ENCODE measurements at places on chromosomes 1 and 21.

- no peak for DNase-seq
Observed at GRCh38 chr1:115865704-115866380, 24.9 kb upstream of the NHLH2 start.

GRCh38 chr1:72241397-72241796 lies 40.9 kb downstream of the NEGR1 start:
- DNase-seq: no peak

- no peak for DNase-seq
Observed at GRCh38 chr1:244035358-244035757, 15.7 kb upstream of the ZBTB18 start.

GRCh38 chr1:12712929-12713328 lies 3.0 kb upstream of the AADACL3 start:
- no peak for DNase-seq

- DNase-seq: no peak
Observed at GRCh38 chr1:107871259-107871658, 93.7 kb downstream of the VAV3 start.

DNA sequence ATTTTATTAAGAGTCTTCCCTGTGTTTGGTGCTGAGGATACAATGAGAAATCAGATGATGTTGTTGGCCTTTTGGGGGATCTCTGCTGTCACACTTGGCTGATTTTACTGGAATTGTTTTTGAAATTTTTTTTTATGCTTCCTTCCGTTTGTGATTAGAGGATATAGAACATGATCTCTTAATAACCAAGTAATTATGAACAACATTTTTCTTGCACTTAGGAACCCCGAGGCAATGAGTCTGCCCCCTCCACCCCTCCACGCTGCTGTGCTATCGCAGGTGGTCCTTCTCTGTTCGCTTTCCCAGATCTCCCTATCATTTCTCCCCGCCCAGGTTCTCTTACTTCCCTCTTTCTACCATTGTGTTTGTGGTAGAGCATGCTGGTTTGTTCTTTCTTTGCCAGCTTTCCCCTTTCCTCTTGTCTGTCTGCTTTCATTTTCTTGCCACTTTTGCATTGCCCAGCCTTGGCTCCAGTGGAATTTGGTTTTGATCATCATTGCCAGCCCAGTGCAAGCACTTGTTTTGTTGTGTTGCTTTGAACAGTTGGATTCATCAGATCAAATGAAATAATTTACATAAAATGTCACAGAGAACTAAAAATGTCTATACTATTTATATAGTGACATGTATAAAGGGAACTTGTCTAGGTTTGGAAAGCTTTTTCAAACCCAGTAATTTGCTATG lies 73.1 kb upstream of the SCCPDH start:
- DNase-seq: no peak

DNA sequence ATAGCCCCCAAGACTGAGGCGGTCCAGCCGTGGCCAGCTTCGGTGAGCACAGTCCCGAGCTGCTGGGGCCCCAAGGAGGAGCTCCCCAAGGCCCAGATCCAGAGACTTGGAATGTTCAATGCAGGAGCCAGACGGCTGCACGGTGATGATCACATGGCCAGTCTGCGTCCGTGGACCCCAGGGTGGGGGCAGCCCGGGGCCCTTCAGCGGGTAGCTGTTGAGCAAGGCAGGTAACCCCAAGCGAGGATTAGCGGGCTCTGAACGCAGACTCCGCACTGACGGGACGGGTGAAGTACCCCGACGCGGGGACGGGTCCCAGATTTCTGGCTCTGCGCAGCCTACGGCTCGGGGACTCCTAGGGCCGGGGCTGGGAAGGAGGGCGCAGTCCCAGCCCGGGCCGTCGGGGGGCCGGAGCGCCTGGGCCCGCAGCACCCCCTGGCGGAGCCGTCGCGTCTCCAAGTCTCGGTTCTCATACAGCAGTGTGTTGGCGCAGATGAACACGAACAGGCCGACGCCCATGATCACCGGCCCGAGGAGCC lies 2.7 kb downstream of the TMEM200B start:
- DNase-seq: peak; percentile 51

DNA sequence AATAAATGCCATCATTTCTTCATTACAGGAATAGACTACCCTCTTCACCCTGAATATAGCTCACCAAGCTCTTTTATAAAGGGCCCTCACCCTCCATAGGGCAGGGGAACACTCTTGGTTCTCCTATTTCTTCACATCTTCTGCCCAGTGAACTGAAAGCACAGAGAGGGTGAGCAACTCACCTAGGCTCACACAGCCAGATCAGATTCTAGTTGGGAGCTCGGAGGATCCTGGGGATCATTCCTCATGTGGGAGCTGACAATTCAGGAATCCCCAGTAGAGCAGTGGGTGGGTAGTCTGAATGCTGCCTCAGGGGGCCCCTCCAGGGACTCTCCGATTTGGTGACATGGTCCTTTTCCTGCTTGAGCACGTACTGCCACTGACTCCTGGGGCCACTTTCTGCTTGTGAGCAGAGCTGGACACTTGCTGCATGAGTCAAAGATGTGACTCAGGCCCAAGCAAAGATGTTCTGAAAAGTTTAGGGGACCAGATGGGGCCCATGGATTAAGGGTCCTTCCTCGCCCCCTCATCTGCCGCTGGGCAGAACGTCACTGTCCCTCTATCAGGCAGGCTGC lies 63.7 kb upstream of the WNT4 start:
- no peak for DNase-seq

- no peak for DNase-seq
Observed at GRCh38 chr1:46521414-46521813, 30.0 kb downstream of the KNCN start.

- DNase-seq: no peak
Observed at GRCh38 chr1:152186556-152187285, 27.7 kb upstream of the RPTN start.

GRCh38 chr1:154276797-154277196 lies 4.4 kb downstream of the HAX1 start:
- DNase-seq: peak; percentile 24

DNA sequence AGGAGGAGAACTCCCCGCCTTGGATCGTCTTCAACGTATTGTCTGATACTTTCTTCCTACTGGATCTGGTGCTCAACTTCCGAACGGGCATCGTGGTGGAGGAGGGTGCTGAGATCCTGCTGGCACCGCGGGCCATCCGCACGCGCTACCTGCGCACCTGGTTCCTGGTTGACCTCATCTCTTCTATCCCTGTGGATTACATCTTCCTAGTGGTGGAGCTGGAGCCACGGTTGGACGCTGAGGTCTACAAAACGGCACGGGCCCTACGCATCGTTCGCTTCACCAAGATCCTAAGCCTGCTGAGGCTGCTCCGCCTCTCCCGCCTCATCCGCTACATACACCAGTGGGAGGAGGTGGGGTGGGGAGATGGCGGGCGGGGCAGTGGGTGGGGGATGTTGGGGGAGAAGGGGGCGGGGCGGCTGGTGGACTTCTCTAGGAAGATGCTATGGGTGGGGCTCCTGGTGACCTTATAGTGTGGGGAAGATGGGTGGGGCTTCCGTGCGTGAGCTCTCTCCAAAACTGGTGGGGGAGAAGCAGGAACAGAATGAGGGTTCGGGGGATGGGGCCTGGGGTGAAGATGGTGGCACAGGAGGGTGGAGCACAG lies 5.3 kb downstream of the HCN3 start:
- DNase-seq: no peak

DNA sequence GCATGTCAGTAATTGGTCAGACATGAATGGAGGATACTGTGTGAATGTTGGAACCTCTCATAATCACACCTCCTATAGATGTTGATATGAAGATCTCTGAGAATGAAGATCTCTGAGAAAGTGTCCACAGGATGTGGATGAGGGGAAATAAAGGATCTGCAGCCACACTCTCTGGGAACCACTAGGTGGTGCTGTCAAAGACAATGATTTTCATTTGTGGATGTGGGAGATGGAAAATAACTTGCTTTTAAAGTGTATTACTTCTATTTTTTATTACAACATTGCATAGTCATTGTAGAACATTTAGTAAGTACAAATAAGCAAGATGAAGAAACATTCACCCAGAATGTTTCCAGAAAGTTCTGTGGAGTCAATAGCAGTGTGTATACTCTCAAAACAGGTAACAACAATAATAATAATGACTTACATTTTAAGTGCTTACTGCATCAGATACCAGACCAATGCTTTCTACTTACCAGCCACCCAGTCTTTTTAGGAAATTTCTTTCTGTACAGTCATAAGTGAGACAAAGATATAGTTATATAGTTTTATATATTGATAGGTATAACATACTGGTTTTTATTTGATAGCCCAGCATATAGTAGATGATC lies 128.2 kb downstream of the ATG4C start:
- no peak for DNase-seq

GRCh38 chr1:113133038-113133437 lies 60.0 kb downstream of the LRIG2 start:
- no peak for DNase-seq

DNA sequence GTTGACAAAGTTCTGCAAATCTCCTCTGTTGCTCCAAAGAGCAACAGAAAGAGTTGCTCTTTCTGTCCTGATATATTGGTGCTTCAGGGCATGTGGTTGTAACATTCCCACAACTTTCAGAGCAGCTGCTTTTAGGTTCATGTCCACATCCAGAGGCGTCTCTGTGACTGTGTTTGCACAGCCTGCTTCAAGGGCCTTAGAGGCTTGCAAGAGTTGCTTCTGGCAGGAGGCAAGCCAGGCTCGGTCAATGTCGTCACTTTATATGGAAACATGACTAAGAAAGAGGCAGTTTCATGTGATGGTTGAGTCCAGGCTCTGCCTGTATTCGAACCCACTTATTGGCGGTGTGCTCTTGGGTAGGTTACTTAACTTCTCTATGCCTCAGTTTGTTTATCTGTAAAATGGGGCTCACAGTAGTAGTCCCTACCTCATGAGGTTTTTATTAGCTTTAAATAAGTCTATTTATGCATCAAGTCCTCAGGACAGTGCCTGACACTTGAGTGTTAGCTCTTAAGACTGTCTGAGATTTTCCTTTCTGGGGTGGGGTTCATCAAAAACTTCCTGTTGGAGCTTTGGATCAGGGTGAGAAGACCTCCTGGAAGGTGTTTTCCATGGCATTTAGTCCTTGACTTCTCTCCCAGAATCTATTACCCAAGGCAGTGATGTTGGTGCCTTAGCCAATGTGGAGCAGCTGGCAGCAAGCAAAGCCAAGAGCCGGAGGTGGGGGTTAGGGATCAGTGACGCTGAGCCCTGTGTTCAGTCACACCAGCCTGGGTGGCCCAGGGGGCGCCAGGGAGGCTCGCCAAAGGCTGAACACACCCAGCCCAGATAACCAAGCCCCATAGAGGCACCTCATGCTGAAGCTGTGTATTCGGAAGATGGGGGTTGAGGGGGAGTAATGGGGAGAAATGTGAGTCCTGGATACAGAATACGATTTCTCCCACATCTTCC lies 18.9 kb downstream of the LHX4 start:
- DNase-seq: no peak

- no peak for DNase-seq
Observed at GRCh38 chr1:232626452-232626851, 3.5 kb downstream of the SIPA1L2 start.

- no peak for DNase-seq
Observed at GRCh38 chr1:247060771-247061170, 17.8 kb downstream of the ZNF670 start.

DNA sequence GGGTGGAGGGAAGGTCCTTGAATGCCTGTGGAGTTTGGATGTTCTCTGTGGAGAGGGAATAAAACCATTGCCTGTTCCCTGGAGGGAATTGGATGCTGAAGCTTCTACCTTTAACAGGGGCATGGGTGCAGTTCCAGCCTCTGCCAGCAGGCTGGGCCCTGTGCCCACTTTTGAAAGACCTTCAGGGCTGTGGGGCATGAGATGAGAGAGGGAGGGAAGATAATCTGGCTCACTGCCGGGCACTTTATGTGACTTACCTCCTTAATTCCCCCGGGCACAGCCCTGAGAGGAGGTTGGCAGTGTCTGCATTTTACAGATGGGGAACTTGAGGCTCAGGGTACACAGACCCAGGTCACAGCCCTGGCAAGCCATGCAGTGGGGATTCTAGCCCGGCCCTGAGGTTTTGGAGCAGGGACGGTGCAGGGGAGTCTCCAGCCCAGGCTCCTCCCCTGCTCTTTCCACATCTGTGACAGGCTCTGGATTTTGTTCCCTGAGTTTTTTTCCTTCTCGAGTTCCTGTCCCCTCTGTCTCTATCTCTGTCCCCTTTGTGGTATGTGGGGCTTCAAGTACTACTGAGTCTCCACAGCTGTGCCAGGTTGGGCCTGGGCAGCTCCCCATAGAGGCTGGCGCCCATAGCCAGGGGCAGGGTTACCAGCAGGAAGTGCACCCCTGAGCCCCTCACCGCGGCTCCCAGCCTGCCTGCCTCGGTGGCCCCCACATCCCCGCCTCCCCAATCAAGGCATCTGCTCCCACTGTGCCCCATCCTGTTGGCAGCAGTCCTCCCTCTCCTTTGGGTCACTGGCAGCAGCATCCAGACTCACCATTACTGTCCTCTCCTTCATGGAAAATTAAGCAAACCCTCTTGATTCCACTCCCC lies 14.0 kb upstream of the THEMIS2 start:
- DNase-seq: peak; percentile 88

- DNase-seq: no peak
Observed at GRCh38 chr1:239563681-239564080, 177.3 kb downstream of the CHRM3 start.

GRCh38 chr1:23779826-23780371 lies 1.7 kb downstream of the PITHD1 start:
- no peak for DNase-seq

GRCh38 chr1:93989601-93990000 lies 80.4 kb upstream of the GCLM start:
- DNase-seq: no peak

- DNase-seq: peak; percentile 20
Observed at GRCh38 chr1:182615468-182616129, 11.4 kb upstream of the RGS16 start.

DNA sequence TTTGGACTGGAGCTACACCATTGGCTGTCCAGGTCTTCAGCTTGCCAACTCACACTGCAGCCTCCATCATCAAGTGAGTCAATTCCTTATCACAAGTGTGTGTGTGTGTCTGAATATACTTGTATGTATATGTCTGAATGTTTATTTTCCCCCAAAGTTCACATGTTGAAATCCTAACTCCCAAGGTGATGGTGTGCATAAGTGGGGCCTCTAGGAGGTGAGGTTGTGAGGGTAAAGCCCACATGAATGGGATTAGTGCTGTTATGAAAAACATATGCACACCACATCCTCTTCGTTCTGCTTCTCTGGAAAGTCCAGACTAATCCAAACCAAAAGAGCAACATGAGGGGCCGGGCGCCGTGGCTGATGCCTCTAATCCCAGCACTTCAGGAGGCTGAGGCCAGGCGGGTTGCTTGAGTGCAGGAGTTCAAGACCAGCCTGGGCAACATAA lies 48.7 kb upstream of the LBR start:
- no peak for DNase-seq

DNA sequence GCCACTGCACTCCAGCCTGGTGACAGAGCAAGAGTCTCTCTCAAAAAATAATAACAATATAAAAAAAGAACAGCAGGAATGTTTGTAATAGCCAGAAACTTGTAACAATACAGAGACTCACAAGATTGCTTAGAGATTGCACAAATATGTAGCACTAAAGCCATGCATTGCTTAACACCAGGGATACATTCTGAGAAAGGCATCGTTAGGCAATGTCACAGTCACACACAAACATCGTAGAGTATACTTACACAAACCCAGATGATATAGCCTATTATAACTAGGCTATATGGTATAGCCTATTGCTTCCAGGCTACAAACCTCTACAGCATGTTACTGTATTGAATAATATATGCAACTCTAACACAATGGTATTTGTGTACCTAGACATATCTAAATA lies 45.3 kb downstream of the GPATCH2 start:
- DNase-seq: no peak

- no peak for DNase-seq
Observed at GRCh38 chr1:209377995-209378394, 205.5 kb upstream of the CAMK1G start.

GRCh38 chr1:225762444-225762843 lies 15.2 kb upstream of the SRP9 start:
- DNase-seq: no peak

All from CD4-positive, alpha-beta T cell treated with Interleukin-15 for 4 hours (primary cell).